ENCODE measurements at places on chromosomes 13 and 19.

GRCh38 chr13:96112936-96113335 lies 23.0 kb downstream of the HS6ST3 start:
- no peak for DNase-seq

DNA sequence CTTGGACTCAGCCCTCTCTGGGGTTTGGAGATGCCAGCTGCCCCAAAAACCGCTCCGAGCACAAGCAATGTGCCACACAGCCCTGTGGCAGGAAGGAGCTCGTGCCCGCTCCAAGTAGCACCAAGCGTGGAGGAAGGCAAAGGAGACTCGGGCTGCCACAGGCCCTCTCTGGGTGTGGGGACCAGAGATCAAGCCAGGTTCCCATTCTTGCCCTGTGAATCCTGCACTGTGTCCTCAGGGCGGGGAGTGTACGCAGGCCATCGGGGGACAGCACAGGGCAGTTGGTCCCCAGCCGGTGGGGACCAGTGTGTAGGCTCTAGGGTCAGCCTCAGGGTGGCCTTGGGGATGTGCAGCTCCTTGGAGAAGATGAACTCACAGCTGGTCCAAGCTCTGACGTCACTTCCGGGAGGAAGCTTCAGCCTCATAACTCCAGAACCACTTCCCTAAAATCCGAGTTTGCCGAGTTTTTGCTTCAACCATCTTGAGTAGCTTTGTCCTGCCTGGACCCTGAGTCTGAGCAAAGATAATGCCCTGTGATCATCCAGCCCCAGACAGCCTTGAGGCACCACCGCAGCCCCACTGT lies 9.3 kb upstream of the CPAMD8 start:
- no peak for DNase-seq

DNA sequence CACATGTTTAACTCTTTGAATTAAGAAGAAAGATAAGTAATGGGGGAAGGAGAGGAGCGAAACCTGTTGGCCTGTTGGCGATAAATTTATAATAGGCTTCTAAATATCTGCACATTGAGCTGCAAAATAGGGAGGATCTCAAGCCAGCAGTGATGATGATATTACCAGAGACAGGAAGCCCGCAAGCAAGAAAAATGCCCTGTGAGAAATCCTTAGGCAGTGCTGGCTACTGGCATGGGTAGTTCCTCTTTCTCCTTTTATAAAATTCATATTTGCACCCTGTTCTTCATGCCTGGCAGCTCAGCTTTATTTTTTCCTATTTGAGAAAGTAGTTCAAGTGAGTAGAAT lies 858 bp upstream of the USP12 start:
- DNase-seq: no peak

- no peak for DNase-seq
These were observed 447 bp downstream of the NFKBIB start for GRCh38 chr19:38900202-38900629.

GRCh38 chr19:1884719-1885334 lies 469 bp downstream of the ABHD17A start:
- peak; percentile 44 for DNase-seq

- DNase-seq: no peak
These were observed 1917.4 kb downstream of the OLFM4 start for GRCh38 chr13:54945973-54946372.

DNA sequence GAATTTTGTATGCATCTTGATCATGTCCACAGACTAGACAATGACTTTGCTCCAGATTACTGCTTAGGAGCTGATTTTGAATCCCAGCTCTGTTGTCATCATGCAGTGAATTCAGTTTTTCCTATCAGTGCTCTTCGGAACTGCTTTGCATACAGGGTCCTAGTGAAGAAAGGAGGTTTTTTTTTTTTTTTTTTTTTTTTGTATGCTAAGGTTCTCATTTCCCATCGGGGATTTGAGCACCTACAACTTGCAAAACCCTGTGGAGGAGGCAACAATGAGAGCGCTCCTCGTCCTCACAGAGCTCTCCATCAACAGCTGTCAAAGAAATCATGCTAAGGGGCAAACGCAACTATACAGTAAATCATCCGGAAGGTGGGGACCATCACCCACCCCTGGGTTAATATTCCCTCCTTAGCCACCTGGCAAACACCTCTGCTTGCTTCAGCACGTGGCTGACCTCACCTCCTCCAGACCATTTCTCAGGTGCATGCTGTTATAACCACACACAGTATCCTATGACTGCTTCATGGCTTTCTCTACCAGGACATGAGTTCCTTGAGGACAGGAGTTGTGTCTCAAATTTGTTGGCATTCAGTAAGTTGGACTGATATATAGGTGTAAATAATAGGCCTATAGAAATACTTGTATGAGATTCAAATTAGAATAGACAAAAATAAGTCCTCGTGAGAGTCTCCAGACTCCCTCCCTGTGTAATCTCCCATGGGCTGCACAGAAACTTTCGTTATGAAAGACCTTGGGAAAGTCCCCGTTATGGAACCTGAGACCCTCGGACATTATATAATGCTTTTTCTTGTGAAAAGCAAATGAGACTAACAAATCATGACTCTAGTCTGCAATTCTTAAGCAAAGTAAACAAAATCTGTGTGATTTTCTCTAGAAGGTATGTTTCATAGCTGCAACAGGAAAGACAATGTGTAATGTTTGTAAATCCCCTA lies 113.8 kb downstream of the KATNAL1 start:
- no peak for DNase-seq

DNA sequence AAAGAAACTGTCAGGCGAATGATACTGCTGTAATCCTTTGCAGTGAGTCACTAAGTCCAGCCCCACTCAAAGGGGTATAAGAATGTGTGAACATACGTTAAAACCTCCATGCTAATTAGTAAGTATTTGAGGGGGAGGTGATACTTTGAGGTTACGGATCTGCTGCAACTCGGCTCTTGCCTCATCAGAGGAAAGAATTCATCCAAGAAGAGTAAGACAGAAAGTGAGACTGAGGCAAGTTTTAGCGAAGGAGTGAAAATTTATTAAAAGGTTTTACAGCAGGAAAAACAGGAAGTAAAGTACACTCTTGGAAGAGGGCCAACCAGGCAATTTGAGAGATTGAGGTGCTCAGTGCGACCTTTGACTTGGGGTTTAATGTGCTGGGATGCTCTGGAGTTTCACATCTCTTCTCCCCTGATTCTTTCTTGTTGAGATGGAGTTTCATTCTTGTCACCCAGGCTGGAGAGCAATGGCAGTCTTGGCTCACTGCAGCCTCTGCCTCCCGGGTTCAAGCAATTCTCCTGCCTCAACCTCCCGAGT lies 9.8 kb downstream of the CLEC4M start:
- peak; percentile 64 for DNase-seq

- DNase-seq: peak; percentile 90
These were observed 103.1 kb downstream of the TNFRSF19 start for GRCh38 chr13:23673354-23673753.

DNA sequence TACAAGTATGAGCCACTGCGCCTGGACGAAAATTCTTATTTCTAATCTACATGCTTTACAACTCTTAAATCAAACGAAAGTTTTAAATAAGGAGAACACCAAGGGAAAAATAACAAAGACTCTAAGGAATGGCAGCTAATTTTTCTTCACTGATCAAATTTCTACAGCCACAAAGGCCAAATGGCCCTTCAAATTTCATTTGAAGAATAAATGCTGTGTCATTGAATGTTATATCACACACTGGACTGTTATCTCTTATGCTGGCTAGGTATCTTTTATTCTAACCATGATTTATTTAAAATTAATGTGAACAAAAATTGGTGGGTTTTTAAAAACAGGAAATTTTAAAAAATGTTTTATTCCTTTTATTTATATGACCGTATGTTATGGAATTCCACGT lies 14.1 kb downstream of the SMAD9 start:
- no peak for DNase-seq

DNA sequence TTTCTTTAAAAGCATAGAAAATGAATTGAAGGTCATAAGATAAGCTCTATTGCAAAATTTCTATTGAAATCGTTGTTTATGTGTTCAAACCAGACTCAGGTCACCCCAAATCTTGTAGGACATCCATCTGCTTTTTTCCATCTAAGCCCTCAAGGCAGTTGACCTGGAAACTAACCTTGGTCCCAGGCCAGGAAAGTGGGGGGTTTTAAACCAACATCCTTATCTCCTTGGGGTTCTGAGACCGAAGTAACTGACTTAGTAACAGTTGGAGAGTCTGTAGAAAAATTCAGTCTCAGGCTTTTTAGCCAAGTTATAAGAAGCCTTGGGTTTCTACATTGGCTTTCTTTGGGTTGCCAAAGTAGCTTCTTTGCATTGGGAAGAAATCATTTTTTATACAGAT lies 23.4 kb downstream of the ZNF507 start:
- DNase-seq: no peak

DNA sequence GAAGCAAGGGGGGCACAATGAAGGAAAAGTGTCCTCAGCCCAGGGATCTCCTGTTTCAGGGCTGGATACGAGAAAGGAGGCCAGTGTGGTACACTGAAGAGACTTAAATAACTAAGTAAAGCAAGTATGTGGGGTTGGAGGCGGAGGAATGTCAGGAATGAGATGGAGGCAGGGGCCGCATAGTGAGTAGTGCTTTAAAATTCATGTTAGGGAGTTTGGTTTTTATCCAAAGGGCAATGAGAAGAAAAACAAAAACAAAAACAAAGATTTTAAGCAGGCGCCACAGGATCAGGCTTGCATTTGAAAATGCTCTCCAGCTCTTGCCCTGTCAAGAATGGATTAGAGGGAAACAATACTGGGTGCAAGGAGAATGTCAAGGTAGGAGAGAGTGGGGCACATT lies 273.4 kb downstream of the DCLK1 start:
- peak; percentile 90 for DNase-seq

GRCh38 chr19:49712397-49712859 lies 21.5 kb downstream of the CPT1C start:
- DNase-seq: no peak

DNA sequence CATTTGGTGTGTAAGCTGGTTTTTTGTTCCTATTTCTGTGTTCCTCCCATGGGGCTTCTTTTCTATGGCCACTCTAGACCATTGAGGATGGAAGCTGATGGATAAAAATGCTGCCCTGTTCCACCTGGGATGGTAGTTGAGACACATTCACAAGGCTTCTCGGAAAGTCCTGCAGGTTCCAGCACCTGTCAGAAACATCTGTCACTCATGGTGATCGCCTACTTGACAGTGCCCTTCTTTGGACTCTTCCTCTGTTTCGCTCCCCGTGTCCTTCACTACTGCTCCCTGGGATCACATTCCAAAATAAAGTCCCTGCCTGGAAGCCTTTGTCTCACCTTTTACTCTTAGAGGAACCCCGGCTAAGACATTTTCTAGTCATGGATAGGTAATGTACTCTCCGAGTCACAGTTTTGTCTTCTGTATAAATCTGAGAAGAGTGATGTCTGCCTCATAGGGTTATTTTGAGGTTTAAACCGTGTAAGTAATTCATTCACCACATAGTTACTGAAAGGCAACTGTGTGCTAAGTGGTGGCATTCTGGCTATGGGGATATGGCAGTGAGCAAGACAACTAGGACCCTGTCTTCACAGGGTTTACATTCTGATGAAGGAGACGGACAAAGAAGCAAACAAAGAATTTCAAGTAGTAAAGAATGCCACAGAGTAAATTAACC lies 21.0 kb downstream of the UBAC2 start:
- DNase-seq: no peak

DNA sequence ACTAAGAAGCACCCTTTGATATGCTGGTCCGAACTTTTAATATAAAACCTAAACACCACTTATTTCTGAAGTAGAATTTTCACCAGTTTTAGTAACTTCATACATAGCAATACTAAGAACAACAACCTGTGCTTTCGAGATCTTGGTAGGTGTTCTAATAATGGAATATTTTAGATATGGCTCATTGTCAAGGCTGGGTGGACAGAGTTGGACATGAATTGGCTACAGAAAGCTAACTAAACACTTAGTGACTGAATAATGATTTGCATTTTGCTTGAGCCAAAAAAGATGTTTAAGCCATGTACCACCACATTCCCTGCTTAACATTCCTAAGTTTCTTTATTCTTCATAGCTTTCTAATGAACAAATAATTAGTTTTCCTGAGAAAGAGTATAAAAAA lies 344.3 kb upstream of the SGCG start:
- peak; percentile 2 for DNase-seq

DNA sequence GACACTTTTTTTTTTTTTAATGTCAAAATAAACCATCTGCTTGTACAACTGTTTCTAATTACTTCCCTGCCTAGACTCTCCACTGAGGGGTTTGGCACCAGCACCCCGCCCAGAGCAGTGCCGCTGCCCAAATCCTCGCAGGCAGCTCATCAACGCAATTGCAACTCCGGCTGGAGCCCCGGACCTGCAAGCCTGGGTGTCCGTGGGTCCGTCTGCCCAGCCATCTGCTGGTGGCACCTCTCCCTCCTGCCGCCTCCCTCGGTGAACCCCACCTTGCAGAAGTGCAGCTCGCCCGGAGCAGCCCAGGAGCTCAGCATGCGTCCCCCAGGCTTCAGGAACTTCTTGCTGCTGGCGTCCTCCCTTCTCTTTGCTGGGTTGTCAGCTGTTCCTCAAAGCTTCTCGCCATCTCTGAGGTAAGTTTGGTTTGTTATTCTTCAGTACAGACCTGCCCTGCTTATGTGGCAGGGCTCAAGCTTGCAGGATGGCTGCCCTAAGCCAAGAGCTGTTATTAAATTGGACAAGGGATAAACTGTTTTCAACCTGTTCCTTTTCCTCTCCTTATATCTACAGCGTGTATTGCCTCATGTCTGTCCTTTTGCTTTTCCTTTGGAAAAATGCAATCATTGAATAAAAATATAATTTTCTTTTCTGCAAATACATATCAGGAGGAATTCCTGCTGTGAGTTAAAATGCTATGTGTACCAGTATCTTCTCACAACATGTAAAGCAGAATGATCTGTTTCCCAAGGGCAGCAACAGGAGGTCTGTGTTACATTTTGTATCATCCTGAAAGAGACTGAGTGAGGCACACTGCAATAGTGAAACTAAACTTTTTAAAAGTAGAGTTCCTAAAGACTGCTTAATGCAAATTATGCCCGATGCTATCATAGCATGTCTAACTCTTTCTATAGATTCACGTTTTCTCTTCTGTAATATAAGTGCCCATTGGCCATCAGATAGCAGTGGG lies at the start of gene ITGBL1:
Gene ITGBL1 (plus strand): TSS at position 157 of the 967 bp plus-strand sequence. CDS start 159 bp downstream, at position 316.
- peak; percentile 15 for DNase-seq

- DNase-seq: no peak
These were observed 179.4 kb upstream of the ATXN8OS start for GRCh38 chr13:69928262-69928661.

DNA sequence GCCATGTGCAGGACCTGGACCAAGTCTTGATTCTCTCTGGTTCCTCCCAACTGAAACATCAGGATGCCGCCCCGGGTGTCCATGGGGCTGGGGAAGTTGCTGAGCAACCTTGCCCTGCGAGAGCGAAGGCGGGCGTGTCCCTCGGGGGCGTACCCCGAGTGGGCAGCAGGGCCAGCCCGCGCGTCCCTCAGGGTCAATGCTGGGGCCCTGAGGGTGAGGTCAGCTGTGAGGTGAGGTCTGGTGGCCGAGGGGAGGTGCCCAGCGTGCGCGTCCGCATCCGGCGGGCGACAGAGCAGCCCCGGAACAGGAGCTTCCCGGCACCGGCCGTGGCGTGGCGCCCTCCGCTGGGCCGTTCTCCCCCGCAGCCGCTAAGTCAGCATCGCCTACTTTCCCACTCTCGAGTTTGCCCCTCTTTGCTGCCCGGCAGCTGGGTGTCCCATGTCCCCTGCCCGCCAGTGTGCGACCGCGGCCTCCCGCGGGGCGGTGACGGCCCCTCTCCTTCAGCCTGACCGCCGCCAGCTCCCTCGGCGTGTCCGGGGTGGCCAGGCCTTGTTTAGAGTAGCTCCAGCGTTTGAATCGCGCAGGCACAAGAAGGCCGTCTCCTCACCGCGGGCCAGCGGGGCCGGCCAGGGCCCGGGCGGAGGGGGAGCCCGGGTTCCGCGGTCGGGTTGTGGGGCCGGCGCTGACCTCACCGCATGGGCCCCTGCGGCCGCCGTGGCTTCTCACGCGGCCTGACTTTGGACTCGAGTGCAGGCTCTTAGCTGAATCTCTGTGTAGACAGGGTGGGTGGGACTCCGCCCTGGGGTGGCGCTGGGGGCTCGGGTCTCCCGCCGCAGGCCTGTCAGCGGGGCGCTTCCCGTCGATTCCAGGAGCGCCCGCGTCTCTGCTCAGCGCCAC lies 33.0 kb downstream of the GJA3 start:
- DNase-seq: peak; percentile 76
